Left renal cortex interstitium (tissue), 4 donors: ENCODE measurements at places on chromosomes 16 and 17.

DNA sequence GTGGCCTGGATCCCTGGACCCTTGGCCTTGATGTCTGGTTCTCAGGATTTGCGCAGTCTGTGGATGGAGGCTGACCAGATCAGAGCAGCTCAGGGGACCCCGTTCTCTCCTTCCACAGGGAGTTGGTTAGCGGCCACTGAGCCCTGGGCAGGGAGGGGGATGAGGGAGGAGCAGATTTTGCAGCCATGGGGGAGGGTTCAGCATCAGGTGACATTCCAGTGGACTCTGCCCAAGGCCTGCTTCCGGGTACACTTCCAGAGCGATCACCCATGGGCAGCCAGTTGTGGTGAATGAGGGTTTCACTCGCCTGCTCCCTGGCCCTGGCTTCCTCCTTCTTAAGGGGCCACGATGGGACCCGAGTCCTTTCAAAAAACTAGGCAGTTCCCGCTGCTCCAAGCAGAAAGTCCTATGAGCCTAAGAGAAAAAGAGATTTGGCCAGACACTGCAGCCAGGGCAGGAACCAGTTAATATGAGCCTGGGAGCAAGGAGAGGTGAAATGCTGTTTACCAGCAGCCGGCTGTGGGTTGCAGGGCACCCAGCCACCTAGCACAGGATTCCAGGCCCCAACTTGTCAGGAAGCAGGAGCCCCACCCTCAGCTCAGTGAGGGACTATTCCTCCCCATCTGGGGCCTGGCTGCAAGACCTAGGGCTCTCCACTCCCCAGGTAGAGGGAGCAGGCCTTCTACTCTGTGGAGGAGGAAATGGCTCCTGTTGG lies 4.7 kb upstream of the GPRC5C start:
- no peak for DNase-seq

GRCh38 chr16:48347980-48348379 lies 37.2 kb downstream of the SIAH1 start:
- DNase-seq, result no peak

- no peak for DNase-seq
Observed at GRCh38 chr16:86291491-86291890, 218.8 kb upstream of the FOXF1 start.

DNA sequence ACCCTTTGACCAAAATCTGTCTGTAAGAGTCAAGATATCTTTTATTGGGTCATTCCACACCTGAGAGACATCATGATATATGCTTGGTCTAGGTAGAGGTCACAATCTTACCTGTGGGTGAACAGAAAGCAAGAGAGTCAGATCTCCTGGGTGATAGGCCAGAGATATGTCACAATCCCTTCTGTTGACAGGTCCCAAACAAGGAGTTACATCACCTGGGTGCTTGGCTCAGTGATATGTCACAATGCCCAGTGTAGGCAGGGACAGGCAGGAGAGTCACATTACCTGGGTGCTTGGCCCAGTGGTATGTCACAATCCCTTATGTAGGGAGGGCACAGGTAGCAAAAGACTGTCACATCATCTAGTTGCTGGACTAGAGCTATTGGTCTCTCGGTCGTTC lies 1991.2 kb downstream of the TP53TG3F start:
- DNase-seq, result no peak

DNA sequence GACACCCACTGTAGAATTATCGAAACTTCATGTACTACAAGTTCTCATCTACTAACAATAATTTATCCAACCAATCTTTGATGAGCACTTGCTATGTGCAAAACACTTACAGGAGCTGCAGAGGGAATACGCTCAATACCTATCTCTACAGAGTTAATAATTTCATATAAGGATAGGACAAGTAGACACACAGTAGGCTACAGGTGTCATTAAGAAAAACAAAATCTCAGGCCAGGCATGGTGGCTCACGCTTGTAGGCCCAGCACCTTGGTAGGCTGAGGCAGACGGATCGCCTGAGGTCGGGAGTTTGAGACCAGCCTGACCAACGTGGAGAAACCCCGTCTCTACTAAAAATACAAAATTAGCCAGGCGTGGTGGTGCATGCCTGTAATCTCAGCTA lies 91.3 kb upstream of the PLEKHM1 start:
- no peak for DNase-seq

DNA sequence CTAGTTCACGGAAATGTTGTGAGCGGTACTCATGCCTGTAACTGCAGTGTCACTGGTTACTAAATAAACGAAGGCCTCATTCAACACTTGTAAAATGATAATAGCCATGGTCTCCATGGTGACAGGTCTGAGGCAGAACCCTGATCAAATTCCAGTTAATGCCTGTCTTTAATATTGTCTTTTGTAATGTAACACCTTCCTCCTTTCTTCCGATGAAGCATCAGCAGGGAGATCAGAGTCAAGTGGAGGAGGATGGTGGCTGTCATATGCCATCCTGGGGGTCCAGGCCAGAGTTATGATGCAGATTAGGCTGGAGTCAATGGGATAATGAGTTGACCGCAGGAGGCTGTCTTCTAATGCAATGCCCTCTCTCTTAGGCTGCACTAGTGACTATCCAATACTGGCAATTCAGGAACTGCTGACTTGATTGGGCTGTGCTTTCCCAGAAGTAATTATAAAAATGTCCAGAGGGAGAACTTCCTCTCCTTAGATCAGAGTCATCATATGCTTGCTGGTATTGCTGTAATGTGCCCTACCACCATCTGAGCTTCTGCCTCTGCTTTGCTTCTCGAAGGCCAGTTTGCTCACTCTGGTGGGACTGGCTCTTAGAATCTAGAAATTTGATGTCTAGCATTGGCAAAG lies 419.1 kb downstream of the CA10 start:
- no peak for DNase-seq
